NCI-H2227 treated with DMSO at 0.1 percent for 48 hours (cell line): ENCODE measurements at places on chromosomes 13 and 19.

GRCh38 chr19:18489627-18490184 is 32.2 kb downstream of the ELL start:
- no peak for DNase-seq

DNA sequence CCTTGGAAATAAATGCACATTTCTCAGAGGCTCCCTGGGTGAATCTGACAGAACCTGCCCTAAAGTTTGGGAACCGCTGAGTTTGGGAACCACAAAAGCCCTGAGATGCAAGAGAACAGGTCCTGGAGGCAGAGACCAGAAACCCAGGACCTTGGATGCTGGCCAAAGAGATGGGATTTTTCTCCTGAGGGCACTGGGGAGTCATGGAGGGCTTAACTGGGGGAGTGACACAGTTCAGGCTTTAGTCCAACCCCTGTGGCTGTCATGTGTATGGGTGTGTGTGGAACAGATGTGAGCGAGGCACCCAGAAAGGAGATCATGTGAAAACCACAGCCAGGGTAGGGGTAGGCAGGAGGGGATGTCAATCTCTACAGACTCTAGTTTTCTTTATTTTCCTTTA is 3.9 kb upstream of the NCCRP1 start:
- no peak for DNase-seq

DNA sequence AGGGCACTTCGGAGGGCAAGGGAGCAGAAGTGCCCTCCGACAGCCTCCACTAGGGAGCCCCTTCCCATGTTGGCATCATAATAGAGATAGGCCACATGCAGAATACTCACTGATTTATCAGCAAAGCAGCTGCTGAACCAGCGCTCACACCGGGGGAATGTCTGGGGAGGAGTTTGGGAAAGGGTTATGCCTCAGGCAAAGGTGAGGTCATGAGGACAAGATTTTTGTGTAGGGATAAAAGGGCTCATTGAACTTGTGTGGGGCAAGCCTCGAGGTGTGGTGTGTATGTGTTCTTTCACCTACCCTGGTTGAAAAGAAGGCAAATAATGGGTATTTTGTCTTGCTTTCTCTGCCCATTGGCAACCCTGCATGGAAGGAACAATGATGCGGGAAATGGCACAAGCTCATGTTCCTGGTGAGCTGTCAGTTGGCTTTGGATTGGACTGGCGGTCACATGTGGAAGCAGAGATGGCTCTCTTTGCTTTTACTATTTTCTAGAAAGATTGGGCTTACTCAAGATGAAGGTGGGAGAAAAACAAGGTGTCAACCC is 39.1 kb upstream of the SLC7A9 start:
- no peak for DNase-seq

GRCh38 chr19:49589502-49589905 is 1.5 kb upstream of the PRR12 start:
- no peak for DNase-seq

- DNase-seq = peak; percentile 96
These were observed at the start of gene ZNF320 for GRCh38 chr19:52897138-52897935. TSS of gene ZNF320 (minus strand) at chr19:52897635. CDS start at chr19:52890255, 7,380 bp downstream.

DNA sequence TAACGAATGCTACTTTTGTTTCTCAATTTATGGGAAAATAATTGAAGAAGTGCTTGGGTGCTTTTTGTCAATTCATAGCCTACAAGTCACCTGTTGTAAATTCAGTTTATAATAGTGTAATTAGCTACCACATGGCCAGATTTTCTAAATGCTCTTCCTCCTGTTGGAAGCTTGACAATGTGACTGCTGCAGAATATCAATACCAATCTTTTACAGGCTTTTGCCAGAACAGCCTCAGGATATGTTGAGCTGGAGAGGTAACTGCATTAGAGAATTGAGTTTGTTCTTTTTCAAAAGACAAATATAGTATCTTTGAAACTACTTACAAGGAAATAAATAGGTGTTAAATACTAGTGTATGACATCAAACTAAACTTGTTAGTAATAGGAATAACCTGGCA is 277.8 kb downstream of the POU4F1 start:
- no peak for DNase-seq

GRCh38 chr19:34230820-34231219 is 23.5 kb upstream of the GARRE1 start:
- DNase-seq = no peak

- DNase-seq = no peak
These were observed 9.5 kb downstream of the PIP5K1C start for GRCh38 chr19:3690551-3691371.

GRCh38 chr13:44120849-44121755 is 241.4 kb downstream of the LACC1 start:
- DNase-seq = no peak

DNA sequence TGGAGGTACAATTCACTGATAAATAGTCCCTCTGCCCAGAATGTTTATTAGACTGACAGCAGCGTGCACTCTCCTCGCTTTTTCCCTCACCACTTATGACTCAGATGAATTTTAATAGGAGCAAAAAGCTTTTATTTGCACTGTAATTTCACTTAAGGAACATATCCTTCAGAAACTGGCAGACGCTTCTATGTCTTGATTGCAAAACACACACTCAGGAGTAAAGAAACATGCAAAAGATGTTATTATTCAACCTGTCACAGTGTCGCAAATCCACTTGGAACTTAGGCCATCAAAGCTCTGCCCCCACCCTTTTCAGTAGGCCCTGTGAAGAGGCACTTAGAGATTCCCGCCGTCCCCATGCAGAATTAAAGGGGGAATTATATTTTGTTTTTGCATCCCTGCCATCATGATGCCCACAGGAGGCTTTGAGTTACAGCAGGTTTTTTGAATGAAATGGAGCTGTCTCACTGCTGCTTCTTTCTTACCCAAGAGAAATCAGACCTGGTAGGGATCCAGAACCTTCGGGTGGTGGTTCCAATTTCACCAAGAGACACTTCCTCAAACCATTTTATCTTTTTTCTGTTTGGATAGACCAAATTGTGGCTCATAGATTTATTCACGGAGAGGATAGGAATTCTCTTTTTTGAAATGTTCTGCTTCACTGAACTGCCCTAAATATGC is 74.5 kb downstream of the GGACT start:
- peak; percentile 88 for DNase-seq

- no peak for DNase-seq
These were observed 31.3 kb upstream of the CEBPA start for GRCh38 chr19:33333642-33334041.

DNA sequence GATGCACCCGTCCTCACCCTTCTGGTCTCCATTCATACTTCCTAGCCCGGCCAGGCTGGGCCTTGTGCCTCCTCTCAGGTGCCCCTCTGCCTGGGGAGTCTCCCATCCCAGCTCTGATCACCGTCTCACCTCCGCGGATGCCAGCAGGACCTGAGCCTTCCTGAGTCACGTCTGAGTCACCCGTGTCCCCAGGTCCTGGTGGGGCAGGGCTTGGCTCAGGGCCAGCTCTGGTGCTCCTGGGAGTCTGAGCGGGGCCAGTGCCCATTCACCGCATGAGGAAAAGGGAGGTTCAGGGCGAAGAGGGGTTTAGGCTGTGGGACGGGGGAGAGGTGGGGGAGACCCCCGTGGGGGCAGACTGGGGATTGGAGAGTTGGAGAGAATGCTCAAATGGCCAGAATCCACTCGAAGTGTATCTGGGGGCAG is 593 bp downstream of the ATP8B3 start:
- no peak for DNase-seq
